ENCODE measurements at places on chromosomes 1 and 21.

- DNase-seq: no peak
Observed at GRCh38 chr1:99682291-99682751, 36.4 kb downstream of the PALMD start.

- DNase-seq: no peak
Observed at GRCh38 chr21:16992448-16992847, 520.4 kb upstream of the CXADR start.

DNA sequence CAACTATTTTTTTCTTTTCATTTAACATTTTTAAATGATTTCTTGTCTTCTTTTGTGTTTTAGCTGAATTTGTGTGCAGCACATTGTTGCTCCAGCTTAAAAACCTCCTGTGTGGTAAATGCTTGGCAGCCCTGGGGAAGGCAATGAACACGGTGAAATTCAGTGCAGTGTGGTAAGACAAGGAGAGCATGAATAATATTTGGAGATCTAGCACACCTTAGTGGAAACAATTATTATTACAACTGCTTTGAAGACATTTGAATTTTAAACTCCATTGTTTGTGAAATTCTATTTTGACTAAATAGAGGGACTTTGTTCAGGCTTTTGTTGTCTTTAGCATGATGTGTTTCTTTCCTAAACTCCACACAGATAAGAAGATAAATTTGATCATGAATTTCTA is 242.6 kb upstream of the CXADR start:
- DNase-seq: no peak

DNA sequence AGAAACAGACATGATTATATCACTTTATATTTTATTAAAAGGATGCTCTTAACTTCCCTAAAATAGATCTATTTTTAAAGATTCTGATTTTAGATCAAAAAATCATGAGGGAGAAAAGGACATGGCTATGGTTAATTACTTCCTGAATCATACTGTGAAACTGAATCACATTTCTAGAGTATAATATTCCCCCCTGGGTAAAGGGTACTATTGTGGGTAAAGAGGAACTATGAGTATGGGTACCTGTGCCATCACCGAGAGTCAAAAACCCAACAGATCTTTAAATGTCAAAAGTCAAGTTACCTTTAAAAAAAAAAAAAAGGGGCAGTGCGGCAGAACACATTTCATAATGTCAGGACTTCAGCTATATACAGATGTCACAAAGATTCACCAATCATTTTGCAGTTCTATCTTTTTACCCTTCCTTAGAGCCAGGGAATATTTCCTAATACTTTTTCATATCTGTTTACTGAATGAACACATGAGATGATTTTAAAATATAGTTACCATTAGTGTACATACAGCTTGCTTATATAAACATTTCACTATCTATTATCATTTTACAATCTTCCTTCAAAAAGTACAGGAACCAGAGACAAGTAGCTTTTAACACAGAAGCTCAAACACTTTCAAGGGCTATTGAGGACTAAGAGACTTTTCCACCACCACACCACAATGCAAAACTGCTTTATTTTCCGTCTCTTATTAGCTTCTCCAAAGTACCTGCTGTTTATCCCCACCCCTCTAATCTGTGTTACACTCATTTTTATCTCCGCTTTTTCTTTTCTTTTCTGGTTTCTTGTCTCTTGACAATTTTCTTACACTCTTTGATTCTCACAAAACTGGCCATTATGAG is 45.0 kb downstream of the EVI5 start:
- no peak for DNase-seq

- DNase-seq: no peak
Observed at GRCh38 chr1:30123896-30124295, 599.5 kb downstream of the MATN1 start.

DNA sequence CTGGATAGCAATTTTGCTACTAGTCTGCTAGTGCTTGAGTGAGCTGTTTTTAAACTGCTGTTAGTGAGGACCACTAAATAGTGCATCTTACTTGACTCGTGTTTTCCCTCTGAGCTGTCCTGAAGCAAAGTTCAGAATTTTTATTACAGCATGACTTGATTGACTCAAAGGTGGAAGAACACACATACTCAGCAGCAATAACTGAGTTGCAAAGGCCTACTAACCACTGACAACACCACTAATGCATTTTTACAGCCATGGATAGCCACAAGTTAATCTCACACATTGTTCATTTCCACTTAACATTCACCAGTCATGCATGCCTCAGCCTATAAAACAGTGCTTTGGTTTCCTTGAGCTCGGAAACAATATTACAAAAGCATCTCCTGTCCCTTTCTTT is 148.7 kb downstream of the RUNX1 start:
- DNase-seq: no peak

GRCh38 chr1:197614916-197615692 is 160.2 kb downstream of the DENND1B start:
- peak; percentile 16 for DNase-seq

DNA sequence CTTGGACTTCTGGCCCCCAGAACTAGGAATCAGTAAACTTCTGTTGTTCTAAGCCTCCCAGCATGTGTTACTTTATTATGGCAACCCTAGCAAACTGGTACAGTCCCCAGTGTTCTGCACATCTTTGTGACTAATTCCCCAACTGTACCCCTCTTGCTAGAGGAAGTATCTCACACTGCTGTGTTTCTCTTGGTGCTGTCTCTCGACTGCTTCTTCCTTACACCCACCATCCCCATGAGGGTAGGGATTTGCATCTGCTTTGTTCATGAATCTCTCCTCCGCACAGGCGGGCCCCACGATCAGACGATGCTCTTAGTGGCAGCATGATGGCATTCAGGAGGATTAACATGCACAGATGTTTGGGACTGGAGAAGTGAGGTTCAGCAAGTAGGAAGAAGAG is 46.7 kb downstream of the CLIC6 start:
- DNase-seq: no peak

DNA sequence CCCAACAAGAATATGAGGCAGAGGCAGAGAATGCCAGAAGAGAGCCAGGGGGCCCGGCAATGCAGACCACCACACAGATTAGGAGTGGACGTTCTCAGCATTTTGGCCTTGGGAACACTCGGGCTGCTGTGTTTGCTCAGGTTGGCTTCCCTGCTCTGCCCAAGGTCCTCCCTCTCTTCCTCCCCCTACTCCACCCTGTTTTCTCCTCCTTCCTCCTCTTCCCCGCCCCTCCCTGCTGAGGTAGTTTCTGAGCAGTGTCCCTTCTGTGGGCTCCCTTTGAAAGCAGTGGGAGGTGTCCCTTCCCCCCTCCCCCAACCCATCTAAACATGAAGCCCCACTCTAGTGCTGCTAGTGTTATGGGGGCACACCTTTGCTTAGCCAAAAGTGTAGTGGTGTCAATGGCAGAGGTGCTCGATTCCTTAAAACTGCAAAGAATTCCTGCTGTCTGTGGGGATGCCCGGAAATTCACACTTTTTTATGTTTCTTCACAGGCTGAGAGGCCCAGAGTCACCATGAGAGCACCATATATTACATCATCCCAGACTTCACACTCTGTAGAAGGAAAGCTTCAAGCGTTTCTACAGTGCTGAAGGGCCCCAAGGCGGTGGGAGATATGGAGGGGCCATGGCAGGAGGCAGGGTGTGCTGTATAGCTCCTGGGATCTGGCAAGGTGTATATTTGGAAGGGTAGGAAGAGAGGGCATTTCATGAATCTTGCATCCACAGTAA is at the start of gene HHIPL2:
TSS of gene HHIPL2 (minus strand) at position 161 of the 728 bp plus-strand sequence. CDS start at position 101, 60 bp downstream.
- DNase-seq: no peak

All from activated naive CD4-positive, alpha-beta T cell treated with anti-CD3 and anti-CD28 coated beads, Interleukin-2, amount 50 U/mL, for 16 hours (primary cell).